Activated T-helper 2 cell treated with anti-CD3 and anti-CD28 coated beads, Interferon-gamma antibody, Interleukin-2, Interleukin-4, amounts not matched to agents 10 μg/mL and 5 μg/mL and 100 μg/mL, durations not matched to agents 14 hours and 24 hours and 36 hours (primary cell): ENCODE measurements at places on chromosomes 11 and 22. TPM values are rescaled to one million over a fixed set of nuclear protein-coding genes. Genes with fewer than 3 reads are reported as not detected.

LYVE1 gene
- not detected in 2 replicates for total RNA-seq

OR9G4 gene
- total RNA-seq: not detected in 2 replicates

TSPAN32 gene
- total RNA-seq: 4.6 and 4.8 TPM in 2 replicates

KIRREL3 gene
- not detected in 2 replicates for total RNA-seq

MS4A4A gene
- total RNA-seq: not detected in 2 replicates

GRCh38 chr11:65226103-65226442, 35.7 kb upstream of the POLA2 start:
- H3K4me1 ChIP-seq: peaks cover 6% of the 10 kb centered on the region
- peaks cover 39% of the 10 kb centered on the region for H3K27me3 ChIP-seq
- no peak overlapping the region for H3K27ac ChIP-seq
- no peaks in the 10 kb centered on the region for H3K36me3 ChIP-seq

- no peak overlapping the region for H3K4me3 ChIP-seq
- no peak for DNase-seq
Observed at GRCh38 chr22:45006964-45007390, 2.8 kb downstream of the PHF21B start.

- H3K27me3 ChIP-seq: no peaks in the 10 kb centered on the region
- no peak for DNase-seq
- no peak overlapping the region for H3K27ac ChIP-seq
- no peaks in the 10 kb centered on the region for H3K36me3 ChIP-seq
- H3K4me3 ChIP-seq: no peak overlapping the region
Observed at GRCh38 chr11:90774727-90775566, 552.1 kb upstream of the CHORDC1 start.

DNA sequence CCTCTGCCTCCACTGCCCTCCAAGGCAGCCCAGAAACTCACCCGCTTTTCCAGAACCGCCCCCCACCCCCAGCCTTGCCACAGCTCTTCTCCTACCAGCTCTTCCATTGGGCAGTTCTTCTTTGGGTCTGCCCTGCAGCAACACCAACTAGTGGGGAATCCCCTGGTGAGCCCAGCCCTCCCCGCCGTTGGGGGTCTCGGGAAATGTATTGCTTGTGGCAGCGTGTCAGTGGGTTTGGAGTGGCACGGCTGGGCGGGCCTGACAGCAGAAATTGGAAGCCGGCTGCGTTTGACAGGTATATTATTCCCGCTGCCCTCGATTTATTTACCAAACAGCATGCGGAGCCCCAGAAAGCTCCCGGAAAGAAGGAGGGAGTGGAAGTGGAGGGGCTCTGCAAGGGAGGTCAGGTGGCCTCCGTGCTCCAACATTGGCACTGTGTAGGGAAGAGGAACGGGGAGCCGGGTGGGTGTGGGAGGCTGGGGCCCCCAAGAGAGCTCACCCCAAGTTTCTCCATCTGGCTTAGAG, 65.2 kb upstream of the NECTIN1 start:
- H3K27ac ChIP-seq: no peak overlapping the region
- no peaks in the 10 kb centered on the region for H3K36me3 ChIP-seq
- H3K4me3 ChIP-seq: no peak overlapping the region
